IMR-90 (cell line): ENCODE measurements at places on chromosomes 3 and 15. TPM values are rescaled to one million over a fixed set of nuclear protein-coding genes. Genes with fewer than 3 reads are reported as not detected.

Gene ARID3B
- 2.5 TPM in 2 replicates for total RNA-seq

Gene MYZAP
- total RNA-seq = not detected in 2 replicates

Gene PPIP5K1
- total RNA-seq = 10.0 and 12.7 TPM in 2 replicates

Gene GP9
- total RNA-seq = not detected in 2 replicates

Gene WNT7A
- not detected in 2 replicates for total RNA-seq

Gene A4GNT
- total RNA-seq = not detected in 2 replicates

Gene THSD4
- 25.5 and 31.1 TPM in 2 replicates for total RNA-seq

Gene C3orf62
- 0.83 and 0.90 TPM in 2 replicates for total RNA-seq

Gene KLHL40
- total RNA-seq = not detected in 2 replicates

Gene LMOD3
- total RNA-seq = not detected in 2 replicates

Gene CLDN11
- 245 and 329 TPM in 2 replicates for total RNA-seq

Gene SCN11A
- total RNA-seq = under 0.01 TPM in 1 of 2 replicates, not detected in the other

Gene CFAP44
- total RNA-seq = 0.90 and 1.9 TPM in 2 replicates

Gene MCTP2
- 8.6 and 9.9 TPM in 2 replicates for total RNA-seq

Gene IL5RA
- total RNA-seq = not detected in 2 replicates

Gene BNC1
- total RNA-seq = 0.28 and 0.54 TPM in 2 replicates

Gene STRIT1
- not detected in 2 replicates for total RNA-seq

Gene USP8
- 52.2 and 61.7 TPM in 2 replicates for total RNA-seq

Gene LRRC49
- 16.8 and 19.2 TPM in 2 replicates for total RNA-seq

Gene CCDC80
- 387 and 406 TPM in 2 replicates for total RNA-seq

Gene FAN1
- total RNA-seq = 12.4 and 15.0 TPM in 2 replicates

Gene NEO1
- total RNA-seq = 16.3 and 18.3 TPM in 2 replicates

Gene RTP3
- 0.18 TPM in 1 of 2 replicates, not detected in the other for total RNA-seq

Gene KNL1
- total RNA-seq = 25.1 and 32.5 TPM in 2 replicates

Gene CEP19
- total RNA-seq = 1.1 and 1.7 TPM in 2 replicates

Gene MUC20
- total RNA-seq = not detected in 2 replicates

Gene P2RY12
- total RNA-seq = not detected in 2 replicates

Gene MFAP1
- 28.5 and 32.2 TPM in 2 replicates for total RNA-seq

Gene SHF
- total RNA-seq = 1.8 and 2.2 TPM in 2 replicates

Gene ACAN
- 0.54 and 0.56 TPM in 2 replicates for total RNA-seq

Gene OR5K2
- total RNA-seq = not detected in 2 replicates

Gene INKA1
- 2.3 and 2.8 TPM in 2 replicates for total RNA-seq

Gene TMEM41A
- total RNA-seq = 10.6 and 11.9 TPM in 2 replicates

Gene COPB2
- 363 and 549 TPM in 2 replicates for total RNA-seq

Gene JMJD7
- total RNA-seq = 3.6 and 5.0 TPM in 2 replicates

Gene CD80
- not detected in 2 replicates for total RNA-seq

Gene CHRD
- under 0.01 TPM in 1 of 2 replicates, not detected in the other for total RNA-seq

Gene CCR2
- not detected in 2 replicates for total RNA-seq

Gene PTPN23
- total RNA-seq = 4.4 and 4.5 TPM in 2 replicates

Gene TGFBR2
- total RNA-seq = 87.5 and 89.7 TPM in 2 replicates

Gene NME9
- not detected in 2 replicates for total RNA-seq

Gene ESYT3
- total RNA-seq = under 0.01 TPM in 2 replicates

Gene SEMA3G
- not detected in 2 replicates for total RNA-seq

Gene IREB2
- total RNA-seq = 12.2 and 23.6 TPM in 2 replicates

Gene KLHL25
- 2.7 and 2.8 TPM in 2 replicates for total RNA-seq

Gene INSYN1
- under 0.01 and 0.18 TPM in 2 replicates for total RNA-seq

Gene CBLB
- total RNA-seq = 20.1 and 28.6 TPM in 2 replicates

Gene C3orf33
- 0.72 and 1.1 TPM in 2 replicates for total RNA-seq

Gene CMTM7
- total RNA-seq = 3.4 and 3.9 TPM in 2 replicates

Gene STARD5
- total RNA-seq = 4.4 and 5.0 TPM in 2 replicates

Gene USP19
- total RNA-seq = 22.5 and 24.7 TPM in 2 replicates

Gene C15orf61
- total RNA-seq = 1.4 and 1.7 TPM in 2 replicates

Gene SLC22A14
- under 0.01 TPM in 1 of 2 replicates, not detected in the other for total RNA-seq

Gene RARRES1
- total RNA-seq = 0.90 and 1.9 TPM in 2 replicates

Gene GRK7
- not detected in 2 replicates for total RNA-seq

Gene FOXL2NB
- under 0.01 TPM in 1 of 2 replicates, not detected in the other for total RNA-seq
